ENCODE measurements at places on chromosomes 2 and 18. TPM values are rescaled to one million over a fixed set of nuclear protein-coding genes. Genes with fewer than 3 reads are reported as not detected.

DNA sequence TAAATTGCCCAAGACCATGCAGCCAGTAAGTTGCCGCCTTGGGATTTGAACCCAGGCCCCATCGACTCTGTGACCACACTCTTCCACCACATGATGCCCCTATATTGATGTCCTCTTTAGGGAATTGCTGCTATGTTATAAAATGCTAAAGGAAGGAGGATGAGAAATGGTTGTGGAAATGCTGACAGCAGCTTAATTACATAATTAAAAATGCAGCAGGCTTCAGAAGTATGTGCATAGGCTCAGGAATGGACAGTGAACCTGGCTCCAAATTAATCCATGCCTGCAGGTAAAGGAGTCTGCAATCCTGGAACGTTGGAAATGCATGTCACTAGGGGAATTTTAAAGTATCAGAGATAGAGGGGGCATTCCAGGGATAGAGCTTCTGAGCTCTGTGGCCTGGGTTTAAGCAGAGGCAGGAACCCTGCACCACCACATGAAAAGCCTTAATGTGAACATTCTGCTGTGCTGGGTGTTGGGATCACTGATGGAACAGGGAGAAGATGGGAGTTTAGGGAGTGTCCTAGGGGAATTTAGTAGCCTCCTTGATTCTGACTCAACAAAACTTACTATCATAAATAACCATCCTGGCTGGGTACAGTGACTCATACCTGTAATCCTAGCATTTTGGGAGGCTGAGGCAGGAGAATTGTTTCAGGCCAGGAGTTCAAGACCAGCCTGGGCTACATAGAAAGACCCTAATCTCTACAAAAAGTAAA is 76.1 kb upstream of the CCDC85A start:
- H3K36me3 ChIP-seq, result no peaks in the 10 kb centered on the region
- H3K4me3 ChIP-seq, result no peak overlapping the region
- H3K4me1 ChIP-seq, result no peaks in the 10 kb centered on the region
- H3K27ac ChIP-seq, result no peak overlapping the region
- DNase-seq, result no peak
- no peaks in the 10 kb centered on the region for H3K27me3 ChIP-seq

GRCh38 chr18:44897411-44897810 is 216.7 kb downstream of the SETBP1 start:
- no peak overlapping the region for H3K4me3 ChIP-seq
- DNase-seq, result no peak
- no peaks in the 10 kb centered on the region for H3K36me3 ChIP-seq
- H3K4me1 ChIP-seq, result peaks cover 20% of the 10 kb centered on the region
- no peaks in the 10 kb centered on the region for H3K27me3 ChIP-seq
- no peak overlapping the region for H3K27ac ChIP-seq

DNA sequence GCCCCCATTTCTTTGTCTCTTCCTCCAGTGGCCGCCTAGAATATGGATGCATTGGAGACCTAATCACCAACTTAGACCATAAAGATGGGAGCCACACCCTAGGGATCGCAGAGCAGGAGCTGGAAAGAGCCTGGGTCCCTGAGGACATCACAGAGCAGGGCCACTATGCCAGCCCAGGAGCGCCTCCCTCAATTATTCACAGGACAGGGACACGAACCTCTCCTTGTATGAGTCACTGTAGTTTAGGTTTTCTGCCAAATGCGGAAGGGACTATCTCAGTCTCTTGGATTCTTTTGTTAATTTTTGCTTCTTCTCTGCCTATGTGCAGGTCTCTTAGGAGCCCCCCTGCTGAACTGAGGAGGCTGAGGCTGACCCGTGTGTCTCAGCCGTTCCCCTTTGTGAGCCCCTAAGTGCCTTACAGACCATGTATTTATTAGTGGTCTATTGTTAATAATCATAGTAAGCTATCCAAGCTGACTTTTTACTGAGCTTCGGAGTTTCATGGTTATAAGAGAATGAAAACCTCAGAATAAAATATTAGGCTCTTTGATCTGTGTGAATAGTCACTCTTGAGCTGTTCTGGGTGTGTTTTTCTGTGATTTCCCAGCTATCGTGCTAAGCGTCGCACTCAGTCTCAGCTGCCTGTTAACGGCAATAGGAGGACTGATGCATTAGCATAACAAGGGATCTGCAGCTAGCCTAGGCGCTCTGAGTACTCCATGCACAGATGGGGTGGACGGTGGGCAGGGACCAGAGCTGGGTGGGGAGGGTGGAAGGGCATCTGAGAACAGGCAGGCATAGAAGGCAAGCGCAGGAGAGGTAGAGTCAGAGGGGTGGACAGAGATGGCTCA is 12.7 kb upstream of the PTPN4 start:
- no peak overlapping the region for H3K27ac ChIP-seq
- peaks cover 41% of the 10 kb centered on the region for H3K4me1 ChIP-seq
- H3K4me3 ChIP-seq, result no peak overlapping the region
- DNase-seq, result no peak

GRCh38 chr18:9835825-9836224 is 49.9 kb upstream of the TXNDC2 start:
- no peaks in the 10 kb centered on the region for H3K27me3 ChIP-seq
- peak overlapping the region; percentile 91 for H3K27ac ChIP-seq
- peak overlapping the region; percentile 44 for H3K4me3 ChIP-seq
- H3K36me3 ChIP-seq, result no peaks in the 10 kb centered on the region
- H3K4me1 ChIP-seq, result peaks cover 42% of the 10 kb centered on the region

DNA sequence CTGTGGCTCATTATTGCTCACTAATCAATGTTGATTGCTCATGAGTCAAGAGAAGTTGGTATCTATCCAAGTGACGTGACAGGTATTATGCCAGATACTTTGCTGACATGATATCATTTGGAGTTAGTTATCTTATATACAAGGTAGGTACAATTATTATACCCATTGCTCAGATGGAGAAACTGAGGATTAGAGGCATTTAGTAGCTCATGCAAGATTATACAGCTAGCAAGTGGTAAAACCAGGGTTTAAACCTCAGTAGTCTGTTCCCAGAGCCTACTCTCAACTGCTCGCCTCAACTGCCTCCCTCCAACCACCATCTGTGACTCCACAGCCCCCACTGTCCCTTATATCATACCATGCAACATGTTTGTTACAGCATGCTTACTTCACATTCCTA is 6.1 kb downstream of the FIGLA start:
- H3K4me3 ChIP-seq, result no peak overlapping the region
- H3K27me3 ChIP-seq, result peaks cover 21% of the 10 kb centered on the region
- H3K4me1 ChIP-seq, result peaks cover 14% of the 10 kb centered on the region
- no peaks in the 10 kb centered on the region for H3K36me3 ChIP-seq
- H3K27ac ChIP-seq, result no peak overlapping the region

DNA sequence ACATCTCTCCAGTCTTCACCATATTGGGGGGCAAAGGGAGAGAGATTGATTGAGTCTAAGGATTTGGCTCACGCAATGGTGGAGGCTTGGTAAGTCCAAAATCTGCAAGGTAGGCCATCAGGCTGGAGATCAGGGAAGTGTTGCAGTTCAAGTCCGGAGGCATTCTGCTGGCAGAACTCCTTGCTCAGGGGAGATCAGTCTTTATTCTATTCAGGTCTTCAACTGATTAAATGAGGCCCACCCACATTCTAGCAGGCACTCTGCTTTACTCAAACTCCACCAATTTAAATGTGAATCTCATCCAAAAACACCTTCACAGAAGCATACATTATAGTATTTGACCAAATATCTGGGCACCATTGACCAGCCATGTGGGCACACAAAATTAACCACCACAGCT is 21.4 kb downstream of the SMYD1 start:
- no peaks in the 10 kb centered on the region for H3K4me1 ChIP-seq
- no peak overlapping the region for H3K27ac ChIP-seq
- no peak overlapping the region for H3K4me3 ChIP-seq
- DNase-seq, result no peak
- H3K27me3 ChIP-seq, result peaks cover 4% of the 10 kb centered on the region

GRCh38 chr2:235498541-235498940 is 4.7 kb downstream of the AGAP1 start:
- no peaks in the 10 kb centered on the region for H3K27me3 ChIP-seq
- no peaks in the 10 kb centered on the region for H3K36me3 ChIP-seq
- no peak for DNase-seq
- no peak overlapping the region for H3K4me3 ChIP-seq
- H3K27ac ChIP-seq, result no peak overlapping the region

- H3K27ac ChIP-seq, result no peak overlapping the region
- H3K4me3 ChIP-seq, result no peak overlapping the region
- no peaks in the 10 kb centered on the region for H3K36me3 ChIP-seq
- no peak for DNase-seq
- no peaks in the 10 kb centered on the region for H3K27me3 ChIP-seq
- H3K4me1 ChIP-seq, result no peaks in the 10 kb centered on the region
Observed at GRCh38 chr2:138521821-138522220, 20.3 kb downstream of the SPOPL start.

DNA sequence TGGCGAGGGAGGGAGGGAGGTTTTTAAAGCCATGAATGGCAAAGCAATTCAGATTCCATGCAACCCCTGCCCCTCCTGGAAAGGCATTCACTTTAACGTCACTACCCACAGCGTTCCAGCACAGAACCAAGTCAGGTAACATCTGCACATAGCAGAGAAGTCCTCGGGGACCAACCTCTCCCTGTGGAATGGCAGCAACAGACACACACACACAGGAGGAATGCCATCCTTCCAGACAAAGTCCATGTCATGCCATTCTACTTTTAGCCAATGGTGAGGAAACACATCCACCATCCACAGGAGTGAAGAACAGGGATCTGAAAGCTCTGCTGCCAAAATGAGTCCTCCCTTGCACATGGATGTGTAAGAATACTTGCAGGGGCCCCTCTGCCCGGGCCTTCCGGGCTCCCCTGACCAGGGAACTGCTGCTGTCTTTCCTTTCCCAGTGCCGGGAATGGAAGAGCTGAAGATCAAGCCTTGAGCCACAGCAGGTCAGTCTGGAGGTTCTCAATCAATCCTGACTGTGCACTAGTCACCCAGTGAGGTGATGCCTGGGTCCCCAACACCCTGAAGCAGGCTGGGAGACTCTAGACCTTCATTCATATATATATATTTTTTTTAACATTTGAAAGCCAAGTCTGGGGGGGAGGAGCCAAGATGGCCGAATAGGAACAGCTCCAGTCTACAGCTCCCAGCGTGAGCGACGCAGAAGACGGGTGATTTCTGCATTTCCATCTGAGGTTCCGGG is 63.7 kb downstream of the UXS1 start:
- peak overlapping the region; percentile 85 for H3K27ac ChIP-seq
- peaks cover 5% of the 10 kb centered on the region for H3K36me3 ChIP-seq
- peak overlapping the region; percentile 49 for H3K4me3 ChIP-seq

DNA sequence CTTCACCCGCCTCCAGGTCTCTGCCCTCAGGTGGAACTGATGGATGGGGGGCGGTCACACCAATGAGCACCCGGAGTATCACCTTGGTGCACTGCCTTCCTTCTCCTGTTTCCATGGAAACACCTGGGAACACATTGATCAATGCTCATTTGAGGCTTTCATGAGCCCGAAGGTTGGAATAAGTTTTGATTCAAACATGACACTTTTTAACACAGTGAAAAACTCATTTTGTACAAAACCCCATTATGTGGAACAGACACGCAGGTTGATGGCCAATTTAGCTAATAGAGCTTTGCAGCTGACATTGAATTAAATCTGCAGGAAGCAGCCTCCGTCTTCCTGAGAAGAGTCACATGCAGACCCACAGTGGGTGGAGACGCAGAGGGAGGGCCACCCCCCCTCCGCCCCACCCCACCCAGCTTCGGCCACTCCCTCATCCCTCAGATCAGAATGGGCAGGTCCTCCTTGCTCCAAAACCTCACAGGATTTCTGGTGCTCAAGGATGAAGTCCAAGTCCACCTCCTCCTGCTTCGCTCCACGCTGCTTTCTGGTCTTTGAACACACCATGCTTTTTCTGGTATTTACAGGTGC is 96.0 kb upstream of the MYCN start:
- no peak overlapping the region for H3K27ac ChIP-seq
- no peaks in the 10 kb centered on the region for H3K27me3 ChIP-seq
- peaks cover 4% of the 10 kb centered on the region for H3K4me1 ChIP-seq
- no peak overlapping the region for H3K4me3 ChIP-seq
- no peak for DNase-seq
- H3K36me3 ChIP-seq, result no peaks in the 10 kb centered on the region

DNA sequence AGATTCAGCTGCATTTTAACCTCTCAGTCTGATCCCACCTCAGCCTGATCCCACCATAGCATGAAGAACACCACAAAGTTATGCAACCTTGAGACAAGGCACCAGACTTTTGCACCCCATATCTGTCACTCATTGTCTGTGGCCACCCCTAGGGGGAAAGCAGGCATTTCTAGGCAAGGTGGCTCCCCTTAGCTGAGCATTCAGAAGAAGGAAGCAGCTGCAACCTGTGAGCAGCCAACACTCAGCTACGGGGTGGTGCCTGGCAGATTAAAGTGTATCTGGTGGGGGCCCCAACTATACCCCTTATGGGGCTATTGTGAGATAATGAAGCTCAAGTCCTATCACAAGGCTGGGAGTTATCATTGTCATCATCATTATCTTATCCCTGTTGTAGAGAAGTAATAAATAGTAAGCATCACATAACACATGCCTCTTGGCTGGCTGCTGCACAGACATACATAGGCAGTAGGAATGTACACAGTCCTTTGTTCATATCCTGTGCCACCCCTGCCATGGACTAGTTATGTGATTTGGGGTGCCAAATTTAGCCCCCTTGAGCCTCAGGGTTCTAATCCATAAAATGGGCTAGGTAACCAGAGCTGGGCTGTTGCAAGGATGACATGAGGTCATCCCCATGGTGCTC is 20.6 kb upstream of the TMEM163 start:
- H3K4me3 ChIP-seq, result no peak overlapping the region
- H3K27ac ChIP-seq, result no peak overlapping the region
- no peak for DNase-seq
- H3K27me3 ChIP-seq, result peaks cover 12% of the 10 kb centered on the region
- no peaks in the 10 kb centered on the region for H3K4me1 ChIP-seq

DNA sequence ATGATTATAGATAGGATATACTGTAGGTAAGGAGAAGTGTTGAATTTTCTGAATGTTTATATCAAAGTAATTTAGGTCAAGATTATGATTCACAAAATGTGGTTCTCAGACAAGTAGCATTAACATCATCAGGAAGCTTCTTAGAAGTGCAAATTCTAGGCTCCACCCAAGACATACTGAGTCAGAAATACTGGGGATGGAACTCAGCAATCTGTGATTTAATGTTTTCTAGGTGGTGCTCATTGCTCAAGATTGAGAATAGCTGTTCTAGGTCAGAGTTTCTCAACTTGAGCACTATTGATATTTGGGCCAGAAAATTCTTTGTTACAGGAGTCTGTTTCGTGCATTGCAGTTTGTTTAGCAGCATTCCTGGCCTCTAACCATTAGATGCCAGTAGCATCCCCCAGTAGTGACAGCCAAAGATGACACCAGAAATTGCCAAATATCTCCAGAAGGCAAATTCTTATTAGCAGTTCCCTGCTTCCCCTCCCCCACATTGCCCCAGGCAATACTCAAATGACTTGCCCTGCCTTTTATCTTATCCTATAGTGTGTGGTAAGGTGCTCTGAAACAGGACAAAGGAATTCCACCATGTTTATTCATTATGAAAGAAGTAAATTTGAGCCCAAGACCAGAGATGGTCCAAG is 1001.2 kb downstream of the DPP10 start:
- no peaks in the 10 kb centered on the region for H3K4me1 ChIP-seq
- H3K27ac ChIP-seq, result no peak overlapping the region
- H3K36me3 ChIP-seq, result no peaks in the 10 kb centered on the region
- no peaks in the 10 kb centered on the region for H3K27me3 ChIP-seq

GRCh38 chr2:100894105-100894795 is 74.3 kb downstream of the NPAS2 start:
- peaks cover 9% of the 10 kb centered on the region for H3K4me1 ChIP-seq
- peaks cover 6% of the 10 kb centered on the region for H3K36me3 ChIP-seq
- no peaks in the 10 kb centered on the region for H3K27me3 ChIP-seq
- no peak overlapping the region for H3K4me3 ChIP-seq
- no peak overlapping the region for H3K27ac ChIP-seq

B4GALT6 gene
- polyA plus RNA-seq, result 2.3 TPM

FAP gene
- polyA plus RNA-seq, result 8.5 TPM

TBC1D8 gene
- polyA plus RNA-seq, result 10.4 TPM

MAPK4 gene
- polyA plus RNA-seq, result not detected
